Ovary (tissue), 10 donors: ENCODE measurements at places on chromosomes 4 and X. TPM values are rescaled to one million over a fixed set of nuclear protein-coding genes. Genes with fewer than 3 reads are reported as not detected.

DNA sequence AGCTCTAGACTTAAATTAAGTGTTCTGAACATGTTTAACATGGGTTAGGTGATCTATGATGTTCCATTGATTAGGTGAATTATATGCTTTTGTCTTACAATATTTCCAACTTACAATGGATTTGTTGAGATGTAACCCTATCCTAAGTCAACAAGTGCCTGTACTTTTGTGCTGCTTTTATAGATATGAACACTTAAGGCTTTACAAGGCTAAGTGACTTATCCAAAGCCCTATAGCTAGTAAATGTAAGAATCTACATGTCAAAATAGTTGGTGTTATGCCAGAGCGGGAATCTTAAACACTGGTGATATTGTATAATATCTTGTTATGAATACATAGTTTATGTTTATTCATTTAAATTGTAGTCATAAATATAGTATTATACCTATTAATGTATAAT lies 1629.1 kb upstream of the IGFBP7 start:
- H3K27me3 ChIP-seq: no peaks in the 10 kb centered on the region
- DNase-seq: no peak

XAGE1A gene
- total RNA-seq: not detected

MAGEA2 gene
- not detected for total RNA-seq

GRCh38 chrX:77691916-77692315 lies 94.1 kb downstream of the ATRX start:
- H3K27me3 ChIP-seq: no peaks in the 10 kb centered on the region
- H3K4me1 ChIP-seq: no peaks in the 10 kb centered on the region
- no peak for DNase-seq
- H3K4me3 ChIP-seq: no peak overlapping the region

TLR10 gene
- total RNA-seq: 1.4 TPM

SMPX gene
- total RNA-seq: 0.89 TPM

DNA sequence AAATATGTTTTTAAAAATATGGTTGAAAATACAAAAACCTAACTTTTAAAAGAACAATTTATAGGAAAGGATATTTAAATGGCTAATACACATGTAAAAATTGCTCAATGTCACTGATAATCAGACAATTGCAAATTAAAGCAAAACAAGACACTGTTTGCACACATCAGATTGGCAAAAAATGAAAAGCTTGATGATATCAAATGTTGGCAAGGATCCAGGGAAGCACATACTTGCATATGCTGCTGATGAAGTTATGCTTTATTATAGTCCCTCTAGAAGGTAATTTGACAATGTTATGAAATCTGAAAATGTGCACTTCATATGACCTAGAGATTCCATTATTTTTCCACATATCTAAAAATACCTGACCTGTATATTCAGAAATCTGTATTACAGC lies 45.7 kb upstream of the EPGN start:
- no peak overlapping the region for H3K27ac ChIP-seq
- H3K4me1 ChIP-seq: no peaks in the 10 kb centered on the region

- peaks cover 3% of the 10 kb centered on the region for H3K27me3 ChIP-seq
- DNase-seq: no peak
- no peak within 1 kb of the TSS for H3K27ac ChIP-seq
These were observed at the start of gene ZFYVE28 for GRCh38 chr4:2417765-2418649. Gene ZFYVE28, minus strand, starts transcription at chr4:2418645. Its CDS starts 322 bp downstream, at chr4:2418323.

DNA sequence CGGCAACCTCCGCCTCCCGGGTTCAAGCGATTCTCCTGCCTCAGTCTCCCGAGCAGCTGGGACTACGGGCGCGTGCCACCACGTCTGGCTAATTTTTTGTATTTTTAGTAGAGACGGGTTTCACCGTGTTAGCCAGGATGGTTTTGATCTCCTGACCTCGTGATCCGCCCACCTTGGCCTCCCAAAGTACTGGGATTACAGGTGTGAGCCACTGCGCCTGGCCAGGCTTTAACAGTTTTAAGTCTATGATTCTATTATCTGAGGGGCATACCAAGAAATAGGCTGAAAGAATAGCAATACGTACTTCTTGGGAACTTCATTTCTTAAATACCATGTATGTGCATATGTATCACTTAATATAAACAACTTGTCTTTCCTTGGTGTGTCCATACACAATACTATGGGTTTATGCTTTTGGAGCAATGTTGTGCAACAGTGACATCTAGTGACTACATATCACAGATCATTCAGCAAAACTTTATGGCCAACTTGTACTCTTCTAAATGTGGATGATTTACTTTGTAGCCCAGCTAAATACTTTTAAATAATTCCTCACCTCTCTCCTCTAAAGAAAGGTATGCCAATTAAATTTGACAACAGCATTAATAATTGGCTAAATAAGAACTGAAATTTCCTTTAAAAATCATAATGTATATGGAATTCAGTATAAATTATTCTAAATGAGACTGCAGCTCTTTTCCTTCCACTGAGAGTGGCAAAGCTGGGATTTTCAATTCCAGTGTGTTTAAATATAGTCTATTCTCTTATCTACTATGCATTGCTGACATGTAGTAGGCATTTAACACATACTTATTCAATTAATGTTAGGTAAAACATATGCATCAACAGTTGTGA lies 10.4 kb downstream of the SLC9B1 start:
- no peak overlapping the region for H3K4me3 ChIP-seq
- H3K4me1 ChIP-seq: peaks cover 5% of the 10 kb centered on the region
- H3K27ac ChIP-seq: no peak overlapping the region
- no peaks in the 10 kb centered on the region for H3K27me3 ChIP-seq

- H3K27me3 ChIP-seq: no peaks in the 10 kb centered on the region
- H3K4me3 ChIP-seq: no peak overlapping the region
- H3K27ac ChIP-seq: no peak overlapping the region
- DNase-seq: no peak
- H3K36me3 ChIP-seq: no peaks in the 10 kb centered on the region
These were observed 555.5 kb upstream of the MAGEB2 start for GRCh38 chrX:29659911-29660310.

DNA sequence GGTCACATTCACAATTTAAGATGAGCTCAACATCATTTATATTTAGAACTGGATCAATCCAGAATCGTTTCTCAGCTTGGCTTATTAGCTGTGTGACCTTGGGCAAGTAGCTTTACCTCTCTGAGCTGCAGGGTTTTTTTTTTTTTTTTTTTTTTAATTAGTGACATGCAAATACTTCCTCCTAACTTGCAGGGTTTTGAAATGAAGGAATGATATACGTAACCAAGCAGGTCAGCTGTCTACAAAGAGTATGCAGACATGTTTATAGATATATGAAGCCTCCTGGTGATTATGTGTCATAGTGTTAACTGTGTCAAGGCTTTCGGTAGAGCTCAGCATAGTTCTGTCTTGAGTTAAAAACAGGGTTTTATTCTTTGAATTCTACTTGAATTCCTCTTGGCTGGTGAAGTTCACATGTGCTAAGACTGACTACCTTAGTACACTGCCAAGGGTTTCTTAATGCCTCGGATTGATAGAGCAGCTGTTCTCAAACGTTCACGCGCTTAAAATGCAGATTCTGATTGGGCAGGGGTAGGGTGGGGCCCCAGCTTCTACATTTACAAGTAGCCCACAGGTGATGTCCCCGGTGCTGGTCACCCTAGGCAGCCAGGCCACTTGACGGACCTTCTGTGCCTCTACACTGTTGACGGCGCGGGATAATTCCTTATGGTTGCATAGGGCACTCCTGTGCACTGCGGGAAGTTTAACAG lies 654 bp upstream of the STS start:
- peak overlapping the region; percentile 76 for H3K4me3 ChIP-seq
- no peaks in the 10 kb centered on the region for H3K4me1 ChIP-seq
- H3K36me3 ChIP-seq: no peaks in the 10 kb centered on the region
- no peaks in the 10 kb centered on the region for H3K27me3 ChIP-seq
- no peak for DNase-seq

GRCh38 chrX:39626749-39627148 lies 471.0 kb downstream of the BCOR start:
- H3K36me3 ChIP-seq: no peaks in the 10 kb centered on the region
- H3K4me1 ChIP-seq: no peaks in the 10 kb centered on the region

SORBS2 gene
- total RNA-seq: 80.0 TPM

DNA sequence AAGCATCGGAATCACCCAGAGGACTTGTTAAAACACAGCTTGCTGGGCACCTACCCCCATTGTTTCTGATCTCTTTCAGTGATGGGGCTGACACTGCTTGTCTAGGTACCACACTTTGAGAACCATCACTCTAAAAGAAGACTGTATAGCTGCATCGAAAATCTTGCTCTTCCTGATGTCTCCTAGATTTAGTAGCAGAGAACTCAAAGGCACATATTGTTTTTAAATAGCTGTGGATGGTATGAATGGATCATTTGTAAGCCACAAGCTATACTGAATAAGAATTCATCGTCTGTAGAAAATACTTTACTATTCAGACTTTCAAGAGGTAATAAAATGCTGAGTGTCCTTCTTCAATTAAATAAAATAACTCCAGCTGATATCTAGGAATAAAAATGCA lies 405.4 kb downstream of the ANKRD50 start:
- H3K4me1 ChIP-seq: no peaks in the 10 kb centered on the region
- no peak overlapping the region for H3K4me3 ChIP-seq
- H3K27ac ChIP-seq: no peak overlapping the region
- no peak for DNase-seq
- no peaks in the 10 kb centered on the region for H3K27me3 ChIP-seq

RXFP1 gene
- total RNA-seq: 0.80 TPM
